ENCODE measurements at places on chromosomes 12 and 14.

DNA sequence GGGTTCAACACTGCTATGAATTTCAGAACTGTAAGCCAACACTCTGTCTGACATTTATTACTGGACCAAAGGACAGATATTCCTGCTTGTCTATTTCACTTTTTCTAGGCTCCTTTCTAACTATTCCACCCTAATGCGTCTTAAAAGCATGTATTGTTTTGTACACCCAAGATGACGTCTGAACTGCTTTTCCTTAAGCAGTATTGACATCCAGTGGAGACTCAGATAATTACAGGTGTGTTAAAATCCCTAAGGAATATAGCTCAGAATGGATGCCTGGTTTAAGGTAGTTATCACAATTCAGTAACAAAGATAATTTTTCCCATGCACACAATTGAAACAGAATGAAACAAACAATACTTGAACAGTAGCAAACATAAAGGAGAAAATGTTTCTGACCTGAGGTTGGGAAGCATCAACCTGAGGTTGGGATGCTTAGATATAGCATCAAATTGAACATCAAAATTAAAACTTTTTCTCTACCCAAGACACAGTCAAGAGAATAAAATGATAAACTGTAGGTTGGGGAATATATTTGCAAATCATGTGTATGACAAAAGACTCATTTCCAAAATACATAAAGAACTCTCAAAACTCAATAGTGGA, 93.7 kb upstream of the PTPRR start:
- DNase-seq = peak; percentile 52

- DNase-seq = no peak
These were observed 7.6 kb downstream of the KCTD10 start for GRCh38 chr12:109469517-109469916.

DNA sequence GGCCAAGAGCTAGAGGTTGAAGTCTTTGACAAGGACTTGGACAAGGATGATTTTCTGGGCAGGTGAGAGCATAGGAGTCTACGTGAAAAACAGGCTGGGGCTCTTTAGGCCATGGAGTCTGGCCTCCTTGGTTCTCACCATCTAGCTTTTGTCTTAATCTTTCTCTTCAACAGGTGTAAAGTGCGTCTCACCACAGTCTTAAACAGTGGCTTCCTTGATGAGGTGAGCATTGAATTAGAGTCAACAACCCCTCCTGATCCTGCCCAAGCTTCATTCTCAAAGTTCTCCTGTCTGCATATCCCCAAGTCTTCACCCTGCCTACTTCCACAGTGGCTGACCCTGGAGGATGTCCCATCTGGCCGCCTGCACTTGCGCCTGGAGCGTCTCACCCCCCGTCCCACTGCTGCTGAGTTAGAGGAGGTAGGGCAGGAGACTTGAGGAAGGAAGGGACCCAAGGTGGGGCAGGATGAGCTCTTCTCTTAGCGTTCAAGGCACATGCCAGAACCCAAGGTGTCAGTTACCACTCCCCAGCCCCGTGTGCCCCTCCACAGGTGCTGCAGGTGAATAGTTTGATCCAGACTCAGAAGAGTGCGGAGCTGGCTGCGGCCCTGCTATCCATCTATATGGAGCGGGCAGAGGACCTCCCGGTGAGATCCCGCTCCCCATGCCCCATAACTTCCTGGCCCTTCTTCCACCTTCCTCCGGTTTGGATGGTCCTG, 9.9 kb downstream of the ESYT1 start:
- DNase-seq = no peak

DNA sequence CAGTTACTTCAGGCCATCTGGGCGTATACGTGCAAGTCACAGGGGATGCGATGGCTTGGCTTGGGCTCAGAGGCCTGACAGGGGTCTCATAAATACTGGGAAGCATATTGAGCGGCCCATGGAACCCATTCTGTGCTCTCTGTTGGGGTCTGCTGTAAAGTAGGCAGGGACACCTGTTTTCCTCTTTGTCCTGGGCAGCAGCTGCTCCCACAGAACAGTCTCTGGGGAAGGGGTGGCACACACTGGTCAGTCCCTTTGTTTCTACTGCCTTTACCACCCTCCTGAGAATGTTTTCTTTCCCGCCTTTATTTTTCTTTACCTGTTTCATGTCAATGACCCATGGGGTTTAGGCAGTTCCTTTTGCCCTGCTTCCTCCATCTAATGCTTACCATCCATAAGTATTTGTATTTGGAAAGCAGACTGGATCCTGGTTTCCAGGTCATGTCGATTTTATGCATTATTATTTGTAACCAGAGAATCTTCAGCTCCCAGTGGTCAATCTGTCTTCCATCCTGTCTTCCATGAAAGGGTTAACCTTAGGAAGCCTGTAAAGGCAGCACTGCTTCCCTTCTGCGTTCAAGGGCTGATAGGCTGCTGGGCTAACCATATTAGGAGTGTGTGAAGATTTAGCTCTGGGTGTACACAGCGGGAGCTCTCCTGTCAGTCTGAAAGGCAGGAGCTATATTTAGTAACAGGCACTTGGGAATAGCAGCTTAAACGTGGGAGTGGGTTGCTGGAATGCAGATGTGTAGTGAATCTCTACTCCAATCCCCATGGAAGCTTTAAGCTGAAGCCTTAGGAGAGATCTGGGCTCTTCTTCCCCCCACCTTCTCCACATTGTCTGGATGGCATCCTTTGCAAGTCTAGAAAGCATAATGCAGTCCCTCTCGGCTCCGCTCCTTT, 124.0 kb downstream of the DYRK2 start:
- DNase-seq = no peak

GRCh38 chr12:113485330-113485729, 13.7 kb upstream of the LHX5 start:
- DNase-seq = no peak

Data from NCI-H2081 (cell line).